Stimulated activated CD4-positive, alpha-beta T cell treated with anti-CD3 and anti-CD28 coated beads, Interleukin-2, amount 100 ng/mL, for 4 hours (primary cell): ENCODE measurements at places on chromosomes 4 and X.
A peak's percentile ranks its signal among the peaks of the same experiment; 100 is the strongest.

DNA sequence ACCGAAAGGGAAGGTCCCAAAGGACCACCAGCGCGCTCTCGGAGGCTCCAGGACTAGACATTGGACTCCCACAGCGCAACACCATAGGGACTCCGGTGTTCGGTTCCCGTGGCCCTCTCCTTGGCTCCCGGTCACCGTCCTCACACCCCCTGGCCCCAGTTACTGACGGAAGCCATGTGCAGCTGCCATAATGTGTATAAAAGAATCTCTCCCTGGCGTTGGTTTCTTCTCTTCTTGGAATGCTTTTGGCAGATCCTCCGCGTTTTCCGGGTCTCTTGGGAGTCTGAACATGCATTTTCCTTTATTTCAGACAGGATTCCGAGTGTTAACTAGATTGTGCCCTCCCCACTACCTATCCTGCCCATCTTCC is 69.8 kb downstream of the FBXO8 start:
- DNase-seq = no peak

DNA sequence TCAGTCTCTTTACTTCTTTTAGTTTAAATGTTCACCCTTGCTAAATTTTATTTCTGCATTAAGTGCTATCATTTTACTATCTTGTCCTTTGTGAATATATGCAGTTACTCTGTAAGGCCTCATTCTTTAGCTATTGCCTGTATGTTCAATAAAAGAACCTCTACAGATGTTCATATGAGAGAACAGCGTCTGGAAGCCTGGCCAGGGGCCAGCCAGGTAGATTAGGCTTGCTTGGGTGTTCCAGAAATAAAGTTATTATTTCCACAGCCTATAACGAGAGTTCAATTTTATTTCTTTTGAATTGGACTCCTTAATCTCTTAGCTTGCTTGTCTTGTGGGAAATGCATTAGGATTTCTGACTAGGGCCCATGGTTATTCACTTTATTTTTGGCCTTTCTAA is 214.5 kb downstream of the TLL1 start:
- DNase-seq = no peak

DNA sequence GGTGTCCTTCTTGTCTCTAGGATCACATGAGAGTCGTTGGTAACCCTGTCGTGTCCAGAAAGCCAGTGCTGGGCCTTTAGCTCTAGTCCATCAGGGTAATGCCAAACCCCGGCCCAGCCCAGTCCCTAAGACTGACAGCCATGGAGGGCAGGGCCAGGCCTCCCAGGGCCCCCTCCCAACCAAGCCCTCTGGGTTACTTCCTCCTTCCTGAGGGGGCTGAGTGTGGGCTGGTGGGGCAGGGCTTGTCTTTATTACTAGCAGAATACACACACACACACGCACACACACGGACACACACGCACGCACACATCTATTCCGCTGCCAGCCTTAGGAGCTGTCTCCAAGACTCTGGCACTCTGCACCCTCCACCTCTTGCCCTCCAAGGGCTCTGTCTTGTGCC is 35.6 kb upstream of the CDKN2AIP start:
- no peak for DNase-seq

- DNase-seq = no peak
These were observed 96.6 kb downstream of the ADRA2C start for GRCh38 chr4:3862640-3863420.

GRCh38 chr4:140150636-140150885 is 3.4 kb downstream of the MAML3 start:
- DNase-seq = no peak

DNA sequence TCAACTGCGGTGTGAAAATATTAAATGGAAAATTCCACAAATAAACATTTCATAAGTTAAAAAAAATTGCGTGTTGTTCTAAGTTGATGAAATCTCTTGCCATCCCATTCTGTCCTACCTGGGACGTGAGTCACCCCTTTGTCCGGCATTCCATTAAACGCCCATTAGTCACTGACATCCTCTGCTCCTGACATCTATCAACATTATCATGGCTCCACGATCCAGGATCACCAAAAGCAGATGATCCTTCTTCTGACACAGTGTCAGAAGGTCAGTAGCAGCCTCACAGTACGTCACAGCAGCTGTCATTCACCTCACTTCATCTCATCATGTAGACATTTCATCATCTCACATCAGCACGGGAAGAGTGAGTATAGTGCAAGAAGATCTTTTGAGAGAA is 125.7 kb downstream of the ZNF827 start:
- DNase-seq = no peak

GRCh38 chr4:142567620-142568451 is 278.3 kb downstream of the INPP4B start:
- DNase-seq = no peak

GRCh38 chr4:30460818-30461217 is 259.4 kb upstream of the PCDH7 start:
- DNase-seq = no peak

DNA sequence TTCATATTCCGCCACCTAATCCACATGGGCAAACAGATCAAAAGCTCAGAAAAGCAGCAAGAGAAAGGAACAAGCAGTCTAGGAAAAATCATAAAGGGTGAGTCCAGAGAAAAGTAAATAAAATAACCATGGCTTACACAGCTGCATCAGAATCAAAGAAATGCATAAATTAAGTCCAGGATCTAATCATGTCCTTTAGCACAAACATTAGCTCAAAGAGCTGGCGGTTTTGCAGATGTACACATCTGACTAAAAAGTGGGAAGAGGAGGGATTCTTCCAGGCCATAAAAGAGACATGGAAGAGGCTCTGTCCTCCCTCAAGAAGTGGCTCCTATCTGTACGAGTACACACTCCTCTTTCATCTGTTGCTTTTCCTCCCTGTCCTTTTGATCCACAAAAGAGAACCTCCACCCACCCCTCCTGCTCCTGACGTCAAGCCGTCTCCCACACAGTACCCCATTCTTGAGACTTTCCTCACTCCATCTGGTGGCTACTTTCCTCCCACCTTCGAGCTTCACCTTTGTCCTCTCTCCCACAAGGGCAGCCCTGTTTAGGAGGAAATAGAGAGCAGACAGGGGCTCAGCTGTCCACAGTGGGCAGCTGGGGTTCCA is 92.5 kb downstream of the RASL11B start:
- DNase-seq = no peak

- no peak for DNase-seq
These were observed 8.7 kb downstream of the EGF start for GRCh38 chr4:109921384-109921808.

- no peak for DNase-seq
These were observed 4.7 kb upstream of the TSPYL2 start for GRCh38 chrX:53077207-53078197.

DNA sequence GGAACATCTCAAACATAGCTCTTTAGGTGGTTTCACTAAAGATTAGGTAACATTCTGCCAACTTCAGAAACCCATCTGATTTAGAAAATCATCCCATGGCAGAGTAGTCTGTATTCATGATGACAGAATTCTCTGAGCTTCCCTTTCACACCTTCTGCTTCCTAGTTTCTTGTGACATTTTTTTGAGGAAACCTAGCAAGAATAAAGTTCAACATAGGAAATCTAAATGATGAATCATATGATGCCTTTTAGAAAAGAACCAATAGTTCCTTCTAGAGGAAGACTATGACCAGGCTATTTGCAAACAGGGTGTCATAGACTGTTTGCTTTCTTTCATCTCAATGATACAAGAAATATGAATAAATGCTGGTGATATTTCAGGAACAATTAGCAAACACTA is 49.8 kb upstream of the CAMK2D start:
- no peak for DNase-seq

DNA sequence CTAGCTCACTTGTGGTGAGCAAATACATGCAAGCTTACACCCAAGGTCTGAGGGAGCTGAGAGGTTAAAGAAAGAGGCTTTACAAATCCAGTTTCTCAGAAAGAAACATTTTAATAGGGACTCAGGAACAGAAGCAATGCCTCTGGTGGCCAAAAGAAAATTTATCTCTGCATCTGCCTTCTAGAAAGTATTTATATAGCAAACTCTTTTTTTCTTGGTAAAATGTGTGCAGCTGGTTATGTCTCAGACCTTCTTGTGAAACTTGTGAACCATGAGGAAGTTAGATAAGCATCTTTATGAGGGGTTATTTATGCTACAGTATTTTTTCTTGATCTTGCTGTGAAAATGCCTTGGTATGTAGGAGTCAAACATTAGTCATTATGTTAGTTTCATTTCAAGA is 48.5 kb upstream of the CYSLTR1 start:
- DNase-seq = no peak

GRCh38 chr4:53889326-53890055 is 174.9 kb downstream of the CHIC2 start:
- DNase-seq = no peak

DNA sequence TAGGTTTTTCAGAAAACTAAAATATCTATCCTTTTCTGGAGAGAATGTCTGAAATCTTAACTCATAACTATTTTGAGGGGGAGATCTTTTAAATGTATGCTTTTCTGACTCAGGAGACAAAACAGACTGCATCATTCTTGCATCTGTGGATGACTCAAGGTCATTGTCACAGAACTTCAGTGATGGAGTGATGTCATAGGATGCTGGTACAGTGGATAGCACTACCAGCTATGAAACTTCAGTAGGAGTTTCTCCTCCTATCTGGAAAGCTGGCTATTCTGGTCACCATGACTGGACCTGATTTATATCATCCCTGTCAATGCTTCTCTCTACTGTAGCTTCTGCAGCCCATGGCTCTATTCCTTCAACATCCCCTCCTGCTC is 50.3 kb downstream of the PARM1 start:
- no peak for DNase-seq

GRCh38 chr4:24894846-24895245 is 18.0 kb downstream of the CCDC149 start:
- no peak for DNase-seq

DNA sequence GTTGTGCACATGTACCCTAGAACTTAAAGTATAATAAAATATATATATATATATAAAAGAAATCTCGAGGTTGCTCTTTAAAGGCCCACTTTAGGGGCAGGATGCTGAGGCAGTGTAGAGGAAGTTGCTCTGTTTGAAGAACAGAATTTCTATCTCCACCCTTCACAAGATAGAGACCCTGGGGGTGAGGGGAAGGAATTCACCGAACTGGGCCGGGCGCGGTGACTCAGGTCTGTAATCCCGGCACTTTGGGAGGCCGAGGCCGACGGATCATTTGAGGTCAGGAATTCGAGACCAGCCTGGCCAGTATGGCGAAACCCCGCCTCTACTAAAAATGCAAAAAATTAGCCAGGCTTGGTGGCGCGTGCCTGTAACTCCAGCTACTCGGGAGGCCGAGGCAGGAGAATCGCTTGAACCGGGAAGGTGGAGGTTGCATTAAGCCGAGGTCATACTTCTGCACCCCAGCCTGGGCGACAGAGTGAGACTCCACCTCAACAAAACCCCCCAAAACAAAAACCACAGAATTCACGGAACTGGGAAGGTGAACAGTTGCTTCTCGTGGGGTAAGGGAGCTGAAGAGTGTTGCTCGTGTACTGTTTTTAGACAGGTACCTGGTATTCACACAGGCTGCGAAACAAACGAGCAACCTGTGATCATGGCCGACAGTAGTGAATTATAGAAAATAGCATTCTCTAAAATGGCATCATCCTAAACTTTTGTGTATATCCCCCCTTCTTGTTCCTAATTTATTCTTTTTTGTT is 6.2 kb downstream of the PLAC8 start:
- no peak for DNase-seq

- DNase-seq = no peak
These were observed 388.3 kb downstream of the ADAM29 start for GRCh38 chr4:175306436-175306835.

DNA sequence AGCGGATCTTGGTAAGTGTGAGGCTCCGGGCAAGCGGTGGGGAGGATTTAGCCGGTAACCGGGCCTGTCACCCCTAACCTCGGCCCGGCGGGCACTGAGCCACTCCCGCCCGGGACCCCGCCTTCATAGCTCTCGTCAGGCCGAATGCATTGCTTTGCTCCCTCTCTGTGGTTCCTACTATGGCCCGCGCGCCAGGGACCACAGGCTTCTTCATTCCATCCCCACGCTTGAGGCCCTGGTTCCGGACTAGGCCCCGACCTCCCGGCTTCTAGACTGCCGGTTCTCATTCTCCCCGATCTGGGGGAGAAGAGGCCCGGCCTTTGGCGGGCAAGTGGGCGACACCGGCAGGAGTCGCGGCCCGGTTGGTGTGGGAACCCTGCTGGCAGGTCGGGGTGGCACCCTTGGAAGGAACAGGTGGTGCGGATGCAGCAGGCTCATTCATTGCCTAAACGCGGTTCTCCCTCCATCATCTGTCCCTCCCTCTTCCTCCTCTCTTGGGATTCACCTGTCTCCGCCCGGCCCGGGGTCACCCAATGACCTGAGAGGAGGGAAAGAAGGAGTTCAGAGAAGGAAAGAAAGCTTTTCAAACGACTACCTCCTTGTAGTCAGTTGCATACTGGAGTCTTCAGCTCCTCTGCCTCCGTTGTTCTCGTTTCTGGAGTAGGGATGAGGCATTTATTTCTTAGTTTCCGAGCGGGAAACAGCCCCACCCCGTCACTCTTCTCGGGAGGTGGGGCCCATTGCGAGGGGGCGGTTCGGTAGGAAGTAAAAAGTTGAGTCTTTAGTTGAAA is at the start of gene NDUFC1:
TSS of gene NDUFC1 (minus strand) at position 657 of the 791 bp plus-strand sequence. CDS start 6,679 bp downstream, outside the sequence.
- peak; percentile 51 for DNase-seq

DNA sequence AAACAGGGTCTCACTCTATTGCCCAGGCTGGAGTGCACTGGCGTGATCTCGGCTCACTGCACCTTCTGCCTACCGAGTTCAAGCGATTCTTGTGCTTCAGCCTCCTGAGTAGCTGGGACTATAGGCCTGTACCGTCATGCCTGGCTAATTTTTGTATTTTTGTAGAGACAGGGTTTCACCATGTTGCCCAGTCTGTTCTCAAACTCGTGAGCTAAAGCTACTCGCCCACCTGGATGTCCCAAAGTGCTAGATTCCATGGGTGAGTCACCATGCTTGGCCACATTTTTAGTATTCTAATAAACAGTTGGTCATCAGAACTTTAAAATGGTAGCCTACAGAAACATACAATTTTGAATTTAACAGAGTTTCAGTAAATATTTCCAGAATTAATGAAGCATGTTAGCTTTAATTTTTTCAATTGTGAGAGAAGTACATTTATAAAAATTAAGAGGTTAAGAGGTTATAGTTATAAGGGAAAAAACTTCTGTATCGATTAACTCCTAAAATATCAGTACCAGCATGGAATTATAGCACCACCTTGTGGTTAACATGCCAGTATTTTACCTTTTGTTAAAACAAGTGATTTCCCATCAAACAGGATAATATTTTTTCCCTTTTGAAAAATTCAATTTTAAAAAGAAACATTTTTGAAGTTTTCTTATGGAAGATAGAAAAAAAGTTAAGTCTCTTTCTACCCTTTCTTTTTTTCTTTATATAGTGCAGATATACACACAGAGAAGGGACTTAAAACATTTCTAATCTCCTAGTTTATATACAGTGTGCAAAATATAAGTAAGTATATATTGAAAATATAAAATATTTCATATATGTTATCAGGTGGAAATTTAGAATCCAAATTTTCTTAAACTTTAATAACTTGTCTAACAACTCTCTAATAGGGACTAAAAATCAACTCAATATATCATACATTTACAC is 35.4 kb downstream of the CEP44 start:
- DNase-seq = no peak

- DNase-seq = no peak
These were observed 171.4 kb upstream of the ANXA3 start for GRCh38 chr4:78379991-78380729.

GRCh38 chr4:25397305-25397704 is 20.2 kb downstream of the ANAPC4 start:
- DNase-seq = no peak
